ENCODE measurements at places on chromosomes 4 and X.

DNA sequence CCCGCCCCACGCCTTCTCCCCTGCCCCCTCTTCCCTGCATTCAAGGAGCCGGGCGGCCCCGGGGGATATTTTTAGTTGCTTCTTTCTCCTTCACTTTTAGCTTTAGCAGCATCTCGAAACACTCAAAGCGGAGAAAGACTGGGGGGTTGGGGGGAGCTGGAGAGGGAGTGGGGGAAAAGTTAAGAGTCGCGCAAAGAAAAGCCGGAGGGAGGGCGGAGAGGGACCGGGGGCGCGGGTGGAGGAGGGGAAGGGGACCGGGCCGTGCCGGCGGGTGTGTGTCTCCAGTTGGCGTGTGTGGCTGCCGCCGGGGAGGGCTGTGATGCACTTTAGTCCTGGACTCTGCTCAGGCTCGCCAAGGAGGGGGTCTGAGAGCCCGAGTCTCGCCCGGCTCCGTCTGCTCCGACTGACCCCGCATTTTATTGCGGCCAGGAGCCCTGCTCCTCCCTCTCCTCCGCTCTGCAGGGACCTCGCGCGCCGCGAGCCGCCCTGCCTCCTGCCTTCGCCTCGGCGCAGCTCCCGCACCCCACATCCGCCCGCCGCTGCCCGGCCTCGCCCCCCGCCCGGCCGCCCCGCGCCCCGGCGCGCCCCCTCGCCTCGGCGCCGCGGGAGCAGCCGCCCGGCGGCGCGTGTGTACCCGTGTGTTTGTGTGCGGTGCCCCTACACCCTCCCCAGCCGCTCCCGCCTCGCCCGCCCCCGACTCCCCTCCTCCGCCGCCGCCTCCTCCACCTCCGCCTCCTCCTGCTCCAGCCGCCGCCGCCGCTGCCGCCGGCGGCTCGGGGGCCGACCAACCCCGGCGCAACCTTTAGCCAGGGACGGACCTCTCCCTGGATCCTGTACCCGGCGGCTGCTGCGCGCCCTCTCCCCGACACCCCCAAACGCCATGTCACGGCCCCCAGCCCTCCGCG, 1.4 kb downstream of the ZNF827 start:
- peak; percentile 80 for DNase-seq

DNA sequence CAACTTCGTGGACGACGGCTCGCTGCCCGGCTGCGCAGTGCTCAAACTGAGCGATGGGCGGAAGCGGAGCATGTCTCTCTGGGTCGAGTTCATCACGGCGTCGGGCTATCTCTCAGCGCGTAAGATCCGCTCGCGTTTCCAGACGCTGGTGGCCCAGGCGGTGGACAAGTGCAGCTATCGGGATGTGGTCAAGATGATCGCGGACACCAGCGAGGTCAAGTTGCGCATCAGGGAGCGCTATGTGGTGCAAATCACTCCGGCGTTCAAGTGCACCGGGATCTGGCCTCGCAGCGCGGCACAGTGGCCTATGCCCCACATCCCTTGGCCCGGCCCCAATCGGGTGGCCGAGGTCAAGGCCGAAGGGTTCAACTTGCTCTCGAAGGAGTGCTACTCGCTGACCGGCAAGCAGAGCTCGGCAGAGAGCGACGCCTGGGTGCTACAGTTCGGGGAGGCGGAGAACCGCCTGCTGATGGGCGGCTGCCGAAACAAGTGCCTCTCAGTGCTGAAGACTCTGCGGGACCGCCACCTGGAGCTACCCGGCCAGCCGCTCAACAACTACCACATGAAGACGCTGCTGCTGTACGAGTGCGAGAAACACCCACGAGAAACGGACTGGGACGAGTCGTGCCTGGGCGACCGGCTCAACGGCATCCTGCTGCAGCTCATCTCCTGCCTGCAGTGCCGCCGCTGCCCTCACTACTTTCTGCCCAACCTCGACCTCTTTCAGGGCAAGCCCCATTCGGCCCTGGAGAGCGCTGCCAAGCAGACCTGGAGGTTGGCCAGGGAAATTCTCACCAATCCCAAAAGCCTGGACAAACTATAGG, 1.5 kb downstream of the MAB21L2 start:
- DNase-seq = peak; percentile 47

GRCh38 chr4:138643827-138644226, 371.8 kb upstream of the NOCT start:
- DNase-seq = no peak

DNA sequence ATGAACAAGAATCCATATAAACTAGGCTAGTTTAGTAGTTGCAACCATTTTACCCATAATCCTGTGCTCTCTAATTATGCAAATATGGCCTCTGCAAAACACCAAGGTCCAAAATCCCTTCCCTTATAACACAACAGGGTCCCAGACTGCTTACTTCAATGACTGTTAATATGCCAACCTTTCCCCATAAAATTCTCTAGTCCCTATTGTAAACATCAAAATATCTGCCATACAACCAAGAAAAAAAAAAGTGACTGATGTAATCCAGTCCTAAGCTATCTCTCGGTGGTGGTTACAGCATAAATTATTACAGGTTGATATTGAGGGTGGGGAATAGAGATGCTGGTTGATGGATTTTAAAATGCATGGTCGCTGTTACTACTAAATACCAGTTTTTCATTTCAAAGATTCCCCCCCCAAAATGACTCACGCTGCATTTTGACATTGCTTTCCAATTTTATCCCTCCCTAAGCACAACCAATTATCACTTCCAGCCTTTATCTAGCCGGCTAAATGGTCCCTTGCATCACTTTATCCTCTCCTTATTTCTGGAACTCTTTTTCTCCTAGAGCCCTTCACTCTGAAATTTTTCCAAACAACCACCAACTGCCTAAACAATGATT, 44.8 kb downstream of the TSPAN5 start:
- DNase-seq = no peak

DNA sequence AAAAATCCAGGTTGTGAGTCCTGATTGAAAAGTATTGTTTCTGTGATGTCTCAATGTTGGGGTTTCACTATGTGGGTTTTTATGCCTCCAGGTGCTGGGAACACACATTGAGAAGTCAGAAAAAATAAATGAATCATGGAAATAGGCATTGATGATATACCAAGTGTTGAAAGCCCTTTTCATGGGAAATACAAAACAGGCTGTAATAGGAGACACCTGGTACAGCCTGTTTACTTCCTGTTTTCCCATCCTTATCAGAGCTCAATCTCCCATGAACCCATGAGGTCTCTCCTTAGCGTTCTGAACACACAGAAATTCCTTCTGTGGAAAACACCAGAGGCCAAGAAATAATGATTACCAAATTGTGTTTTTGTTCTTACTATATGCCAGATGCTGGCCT, 106.3 kb upstream of the BOD1L1 start:
- DNase-seq = peak; percentile 55

- DNase-seq = peak; percentile 77
Observed at GRCh38 chr4:82268050-82268825, 105.6 kb downstream of the HNRNPD start.

- peak; percentile 23 for DNase-seq
Observed at GRCh38 chrX:136867518-136867917, 13.0 kb downstream of the RBMX start.

- no peak for DNase-seq
Observed at GRCh38 chrX:69280933-69281332, 115.7 kb upstream of the PJA1 start.

DNA sequence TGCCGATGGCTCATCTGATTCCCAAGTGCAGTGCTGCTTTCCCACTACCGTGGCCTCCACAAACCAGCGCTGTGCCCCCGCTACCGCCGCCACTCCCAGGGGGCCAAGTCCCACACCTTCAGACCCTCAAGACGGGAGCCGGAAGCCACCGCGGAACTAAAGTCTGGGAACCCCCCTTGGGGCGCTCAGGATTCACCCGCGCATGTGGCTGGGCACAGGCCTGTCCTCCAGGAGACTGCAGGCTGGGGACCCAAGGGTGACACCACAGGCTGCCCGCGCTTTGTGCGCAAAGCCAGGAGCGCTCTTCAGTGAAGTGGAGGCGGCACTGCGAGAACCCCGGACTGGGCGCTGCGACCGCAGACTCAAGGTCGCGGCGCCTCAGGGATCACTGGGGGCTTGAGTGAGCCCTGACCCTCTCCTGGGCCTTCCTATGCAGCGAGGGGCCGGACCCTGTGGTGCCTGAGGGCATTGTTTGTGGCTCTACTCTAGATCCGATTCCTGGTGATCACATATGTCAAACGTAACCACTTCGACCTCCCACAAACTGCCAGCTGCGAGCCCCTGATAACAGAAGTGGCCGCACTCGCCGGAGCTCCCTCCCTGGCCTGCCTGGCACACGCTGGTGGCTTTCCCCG, 20.4 kb upstream of the TBC1D14 start:
- DNase-seq = no peak

DNA sequence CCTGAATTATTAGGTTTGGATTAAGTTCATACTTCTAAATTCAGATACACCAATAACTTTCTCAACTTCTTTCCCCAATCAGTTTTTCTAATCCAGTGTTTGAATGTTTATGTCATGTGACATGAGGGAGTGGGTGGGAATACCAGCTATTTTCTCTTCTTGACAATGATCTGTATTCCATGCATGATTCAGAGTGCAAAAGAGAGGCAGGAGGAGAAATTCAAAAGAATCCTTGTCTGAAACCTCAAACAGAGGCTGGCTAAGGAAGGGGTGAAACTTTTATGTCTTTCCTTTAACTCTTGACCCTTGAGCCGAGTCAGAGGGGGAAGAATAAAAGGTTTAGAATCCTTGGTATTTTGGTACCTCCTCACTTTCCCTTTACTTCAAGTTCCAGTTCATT, 544.7 kb downstream of the SPRY1 start:
- peak; percentile 37 for DNase-seq
